Activated CD8-positive, alpha-beta memory T cell treated with anti-CD3 and anti-CD28 coated beads for 1 hour (primary cell): ENCODE measurements at places on chromosomes 4 and X.

DNA sequence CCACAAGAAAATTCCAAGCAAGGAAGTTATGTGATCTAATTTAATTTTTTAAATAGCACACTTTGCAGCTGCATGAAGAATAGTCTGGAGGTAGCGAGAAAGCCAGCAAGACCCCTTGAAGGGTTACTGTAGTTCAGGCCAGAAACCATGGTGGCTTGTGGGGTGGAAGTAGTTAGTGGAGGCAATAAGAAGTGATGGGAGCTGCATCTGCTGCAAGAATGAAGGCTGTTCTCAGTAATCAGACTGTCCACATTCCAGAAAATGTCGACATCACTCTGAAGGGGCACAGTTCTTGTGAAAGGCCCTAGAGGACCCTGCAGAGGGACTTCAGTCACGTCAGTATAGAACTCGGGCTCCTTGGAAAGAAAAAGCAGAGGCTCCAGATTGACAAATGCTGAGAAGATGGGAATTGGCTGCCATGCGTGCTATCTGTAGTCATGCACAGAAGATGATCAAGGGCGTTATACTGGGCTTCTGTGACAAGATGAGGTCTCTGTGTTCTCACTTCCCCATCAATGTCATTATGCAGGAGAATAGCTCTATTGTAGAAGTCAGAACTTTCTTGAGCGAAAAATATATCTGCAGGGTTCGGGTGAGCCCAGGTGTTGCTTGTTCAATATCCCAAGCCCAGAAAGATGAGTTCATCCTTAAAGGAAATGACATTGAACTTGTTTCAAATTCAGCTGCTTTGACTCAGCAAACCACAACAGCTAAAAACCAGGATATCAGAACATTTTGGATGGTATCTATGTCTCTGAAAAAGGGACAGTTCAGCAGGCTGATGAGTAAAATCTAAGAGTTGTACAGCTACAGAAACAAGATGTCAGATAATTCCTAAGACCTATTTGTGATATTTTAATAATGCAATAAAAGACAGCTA lies 254.2 kb downstream of the CBR4 start:
- DNase-seq, result no peak

DNA sequence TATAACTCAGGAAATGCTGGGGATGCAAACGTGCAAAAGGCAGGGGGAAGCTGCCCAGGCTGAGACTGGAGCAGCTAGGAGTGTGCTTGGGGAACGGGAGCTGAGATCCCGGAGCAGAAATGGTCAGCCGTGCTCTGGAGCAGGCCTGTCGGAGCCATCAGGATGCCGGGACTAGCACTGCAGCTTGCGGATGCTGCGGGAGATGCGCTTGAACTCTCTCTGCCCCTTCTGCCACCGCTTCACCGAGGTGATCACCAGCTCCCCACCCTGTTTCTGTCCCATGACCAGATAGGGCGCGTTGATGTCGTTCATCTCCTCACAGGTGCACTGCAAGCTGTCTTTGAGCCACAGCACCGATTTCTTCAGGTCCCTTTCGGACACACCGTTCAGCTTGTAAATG lies 7.6 kb downstream of the SFRP2 start:
- DNase-seq, result no peak

GRCh38 chr4:11650801-11651596 lies 222.3 kb upstream of the HS3ST1 start:
- no peak for DNase-seq

- DNase-seq, result no peak
Measured at GRCh38 chr4:11470438-11471045, 41.8 kb upstream of the HS3ST1 start.

- DNase-seq, result no peak
Measured at GRCh38 chr4:31126881-31127398, 406.8 kb downstream of the PCDH7 start.

GRCh38 chr4:153489856-153490558 lies 23.8 kb downstream of the TMEM131L start:
- DNase-seq, result no peak

- no peak for DNase-seq
Measured at GRCh38 chrX:51697397-51697796, 12.9 kb upstream of the CENPVL1 start.

GRCh38 chr4:183843248-183843671 lies 61.8 kb upstream of the STOX2 start:
- no peak for DNase-seq

DNA sequence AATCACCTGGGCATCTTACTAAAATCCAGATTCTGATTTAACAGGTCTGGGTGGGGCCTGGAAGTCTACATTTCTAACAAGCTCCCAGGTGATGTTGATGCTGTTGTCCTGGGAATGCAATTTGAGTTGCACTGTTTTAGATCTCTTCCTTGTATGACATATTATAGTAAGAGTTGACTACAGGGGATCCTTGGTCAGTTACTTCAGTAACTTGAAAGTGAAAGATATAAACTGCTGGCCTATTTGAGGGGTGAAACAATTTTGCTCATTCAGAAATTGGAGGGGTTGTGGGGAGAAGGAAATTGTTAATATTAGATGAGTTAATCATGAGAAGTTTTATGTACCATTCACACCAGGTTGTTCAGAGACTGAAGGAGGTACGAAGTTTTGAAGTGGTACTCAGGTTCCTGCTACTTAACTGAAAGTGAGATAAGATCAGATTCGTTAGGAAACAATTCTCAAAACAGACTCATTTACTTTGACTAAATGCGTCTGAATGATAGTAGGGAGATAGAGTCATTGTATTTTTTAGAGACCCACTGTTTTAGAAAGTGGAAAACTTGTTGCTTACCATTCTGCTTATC lies 12.5 kb downstream of the SH2D1A start:
- no peak for DNase-seq

- DNase-seq, result no peak
Measured at GRCh38 chr4:153318696-153319320, 25.7 kb upstream of the MND1 start.

- no peak for DNase-seq
Measured at GRCh38 chr4:39613093-39613656, 25.5 kb downstream of the SMIM14 start.

DNA sequence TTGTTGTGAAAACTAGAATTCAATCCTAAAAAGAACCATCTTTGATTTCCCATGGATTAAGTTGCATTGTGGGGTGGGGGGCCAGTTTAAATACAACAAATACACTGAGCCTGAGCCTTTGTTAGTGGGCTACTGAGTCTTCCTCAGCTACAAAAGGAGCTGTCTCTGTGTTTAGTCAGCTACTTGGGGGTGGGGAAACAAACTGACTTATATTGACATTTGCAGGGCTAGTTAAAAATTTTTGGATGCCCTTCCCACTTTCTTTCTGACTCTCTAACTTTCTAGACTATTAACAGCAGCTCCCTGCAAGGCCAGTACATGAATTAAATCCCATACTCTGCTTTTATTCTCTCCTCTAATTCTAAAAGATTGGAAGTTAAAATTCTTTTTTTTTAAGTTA lies 32.5 kb upstream of the FHDC1 start:
- no peak for DNase-seq

- no peak for DNase-seq
Measured at GRCh38 chr4:107937040-107937439, 5.7 kb downstream of the CYP2U1 start.

DNA sequence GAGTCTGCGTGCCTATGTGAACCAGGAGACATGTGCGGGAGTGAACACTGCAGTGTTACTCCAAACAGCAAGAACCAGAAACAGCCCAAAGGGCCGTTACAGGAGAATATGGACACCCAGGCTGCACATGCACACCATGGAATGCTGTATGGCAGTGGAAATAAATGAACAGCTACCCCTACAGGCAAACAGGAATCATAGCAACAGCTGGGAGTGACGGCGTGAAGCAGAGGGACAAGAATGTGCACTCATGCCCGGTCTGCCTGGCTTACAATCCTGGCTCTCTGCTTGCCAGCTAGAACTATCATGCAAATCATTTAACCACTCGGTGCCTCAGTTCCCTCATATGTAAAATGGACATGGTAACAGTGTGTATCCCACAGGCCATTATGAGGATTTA lies 16.6 kb downstream of the GPKOW start:
- DNase-seq, result no peak

DNA sequence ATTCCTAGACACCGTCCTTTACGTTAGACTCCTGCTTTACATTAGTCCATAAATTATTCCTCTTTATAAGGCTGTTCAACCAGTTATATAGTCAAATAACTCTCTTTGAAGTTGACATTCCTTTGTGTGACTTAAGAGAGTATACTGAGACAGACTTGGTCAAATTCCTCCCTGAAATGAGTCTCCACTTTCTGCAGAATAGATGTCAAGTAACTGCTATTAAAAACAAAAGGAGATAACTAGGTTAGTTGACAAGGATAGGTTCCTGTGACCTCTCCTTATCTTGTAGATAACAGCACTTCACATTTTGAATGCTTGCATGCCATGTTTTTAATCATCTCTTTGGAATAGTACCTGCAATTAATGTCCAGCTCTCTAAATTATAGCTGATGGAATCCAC lies 5.7 kb downstream of the GUCY1A1 start:
- DNase-seq, result no peak

DNA sequence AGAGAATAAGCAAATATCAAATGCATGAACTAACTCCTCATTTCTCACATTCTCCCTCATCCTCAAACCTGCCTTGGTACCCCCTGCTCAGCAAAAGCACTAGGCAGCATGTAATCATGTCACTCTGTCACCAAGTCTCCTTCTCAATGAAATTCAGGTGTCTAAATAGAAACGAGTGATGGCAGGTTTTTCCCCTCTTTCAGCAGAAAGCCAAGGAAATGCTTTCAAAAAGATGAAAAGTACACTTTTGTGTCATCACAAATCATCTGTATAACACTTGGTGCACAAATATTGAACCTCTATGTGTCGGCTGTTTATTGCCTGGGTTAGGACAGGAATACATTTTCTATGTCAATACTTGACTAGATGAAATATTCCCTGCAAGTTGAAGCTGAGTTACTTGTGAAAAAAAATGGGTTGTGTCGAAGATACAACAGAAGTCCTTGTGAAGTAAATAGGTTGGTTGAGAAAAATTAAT lies 285.1 kb upstream of the MAGEB18 start:
- no peak for DNase-seq
